ENCODE measurements at places on chromosomes 7 and 10. TPM values are rescaled to one million over a fixed set of nuclear protein-coding genes. Genes with fewer than 3 reads are reported as not detected.

The DENND2A gene
- total RNA-seq, result not detected

The TMEM176B gene
- not detected for total RNA-seq

DNA sequence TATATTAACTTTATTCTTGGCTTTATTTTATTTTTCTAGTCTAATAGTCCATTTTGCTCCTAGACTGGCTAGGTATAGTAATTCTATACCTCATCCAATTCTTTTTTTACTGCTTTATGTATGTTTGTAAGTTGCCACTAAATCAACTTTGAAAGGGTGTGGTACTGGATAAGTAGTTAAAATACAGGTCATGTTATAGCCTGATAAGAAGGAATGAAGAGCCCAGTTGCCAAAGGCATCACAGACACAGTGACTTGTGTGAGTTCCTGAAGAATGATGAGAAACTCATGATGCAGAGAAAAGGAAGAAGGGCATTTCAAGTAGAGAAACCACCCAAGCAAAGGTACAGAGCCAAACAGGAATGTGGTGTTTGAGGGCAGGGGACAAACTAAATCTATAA, 27.3 kb downstream of the NAPEPLD start:
- DNase-seq, result no peak

DNA sequence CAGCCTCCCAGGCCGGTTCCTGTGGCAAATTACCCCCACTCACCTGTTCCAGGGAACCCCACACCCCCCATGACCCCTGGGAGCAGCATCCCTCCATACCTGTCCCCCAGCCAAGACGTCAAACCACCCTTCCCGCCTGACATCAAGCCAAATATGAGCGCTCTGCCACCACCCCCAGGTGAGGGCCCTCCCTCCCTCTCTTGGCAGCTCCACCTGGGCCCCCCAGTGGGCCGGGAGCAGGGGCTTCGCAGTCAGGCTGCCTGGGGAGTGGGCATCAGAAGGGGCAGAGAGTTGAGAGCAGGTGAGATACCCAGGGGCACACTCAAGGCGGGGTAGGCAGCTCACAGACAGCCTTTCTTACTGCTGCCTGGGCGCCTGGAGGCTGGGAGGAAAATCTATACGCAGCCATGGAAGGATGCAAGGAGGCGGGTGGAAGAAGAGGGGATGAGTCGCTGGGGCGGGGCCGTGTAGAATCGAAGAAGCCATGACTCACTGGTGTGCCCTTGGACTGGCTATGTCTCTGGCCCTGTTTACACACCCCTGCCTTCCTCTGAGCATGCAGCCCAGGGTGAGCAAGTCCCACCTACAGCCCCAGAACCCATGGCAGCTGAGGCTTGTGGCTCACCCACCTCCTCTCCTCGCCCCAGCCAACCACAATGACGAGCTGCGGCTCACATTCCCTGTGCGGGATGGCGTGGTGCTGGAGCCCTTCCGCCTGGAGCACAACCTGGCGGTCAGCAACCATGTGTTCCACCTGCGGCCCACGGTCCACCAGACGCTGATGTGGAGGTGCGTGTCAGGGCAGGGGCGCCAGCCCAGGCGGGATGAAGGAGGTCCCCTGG, 48.6 kb upstream of the PPIF start:
- DNase-seq, result peak; percentile 40

DNA sequence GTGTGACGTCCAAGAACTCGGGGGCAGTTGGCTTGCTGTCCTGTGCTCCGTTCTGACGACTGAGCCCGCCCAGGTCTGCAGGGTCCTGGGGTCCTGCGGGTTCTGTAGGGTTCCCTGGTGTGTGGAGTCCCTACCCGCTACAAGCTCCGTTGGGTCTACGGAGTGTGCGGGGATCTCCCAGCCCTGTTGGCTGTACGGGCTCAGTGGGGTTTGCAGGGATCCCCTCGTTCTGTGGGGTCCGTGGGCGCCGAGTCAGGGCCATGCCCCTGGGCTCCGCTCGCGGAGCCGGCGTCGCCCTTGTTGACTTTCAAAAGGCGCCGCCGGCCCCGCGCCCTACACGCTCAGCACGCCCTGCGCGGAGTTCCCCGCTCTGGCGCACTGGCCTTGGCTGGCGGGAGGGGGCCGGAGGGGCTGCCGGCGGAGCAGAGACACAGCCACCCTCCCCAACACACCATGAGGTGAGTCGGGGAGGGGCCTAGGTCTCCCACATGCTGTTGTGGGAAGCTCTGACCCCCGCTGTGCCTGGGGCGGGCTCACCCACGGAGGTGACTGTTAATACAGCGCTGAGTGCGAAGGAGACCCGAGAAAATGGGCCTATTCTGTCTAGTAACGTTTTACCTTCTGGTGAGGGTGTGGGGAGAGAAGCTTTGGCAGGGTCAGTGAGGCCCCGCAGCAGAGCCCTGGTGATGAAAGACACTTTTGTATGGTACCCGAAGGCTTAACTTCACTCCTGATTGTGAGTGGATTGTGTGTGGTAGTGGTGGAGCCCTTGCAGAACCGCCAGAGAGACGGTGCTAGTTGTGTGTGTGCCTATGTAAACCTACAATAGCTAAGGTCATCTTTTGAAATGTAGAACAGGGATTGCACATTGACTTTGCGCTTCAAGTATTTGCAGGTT, 8.1 kb downstream of the TASOR2 start:
- peak; percentile 48 for DNase-seq

- DNase-seq, result peak; percentile 14
Observed at GRCh38 chr7:133207687-133208086, 45.2 kb upstream of the EXOC4 start.

- no peak for DNase-seq
Observed at GRCh38 chr10:112687647-112688046, 240.6 kb downstream of the VTI1A start.

The TRIM50 gene
- total RNA-seq, result not detected
